ENCODE measurements at places on chromosomes 4 and X.

GRCh38 chr4:121711263-121712000 is 14.7 kb upstream of the ANXA5 start:
- DNase-seq, result peak; percentile 47

DNA sequence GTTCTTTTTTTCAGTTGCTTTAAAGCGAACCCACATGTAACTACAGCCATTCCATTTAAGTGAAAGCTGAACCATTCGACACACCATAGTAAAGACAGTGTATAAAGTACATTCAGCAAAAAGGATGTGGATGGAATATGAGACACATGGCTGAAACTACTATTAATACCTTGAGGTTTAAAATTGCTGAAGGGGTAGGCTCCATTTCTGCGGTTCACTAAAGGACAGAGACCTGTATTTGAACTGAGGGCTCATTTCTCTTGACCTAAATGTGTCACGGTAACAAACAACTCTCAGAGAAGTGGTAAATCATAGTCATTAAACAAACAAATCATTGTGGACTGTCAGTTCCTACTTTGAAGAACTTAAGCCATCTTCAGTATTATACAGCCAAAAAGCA is 1085.6 kb upstream of the TENM3 start:
- DNase-seq, result no peak

DNA sequence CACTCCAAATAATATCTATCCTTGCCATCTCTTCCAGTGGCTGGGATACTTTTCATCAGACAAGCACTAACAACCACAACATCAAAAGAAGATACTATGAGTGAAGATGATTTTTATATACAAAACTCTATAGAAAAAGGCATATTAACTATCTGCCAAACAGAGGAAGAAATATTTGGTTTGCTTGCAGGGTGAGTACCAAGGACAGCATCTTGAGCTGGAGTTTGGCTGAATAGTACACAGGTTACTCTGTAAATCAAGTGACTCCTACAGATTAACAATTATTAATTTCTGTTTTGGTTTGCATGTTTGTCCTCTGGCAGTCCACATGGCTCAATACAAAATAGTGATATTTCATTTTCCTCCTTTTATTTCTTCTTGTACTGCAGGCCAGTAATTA is 248.0 kb downstream of the RBMX2 start:
- DNase-seq, result no peak

DNA sequence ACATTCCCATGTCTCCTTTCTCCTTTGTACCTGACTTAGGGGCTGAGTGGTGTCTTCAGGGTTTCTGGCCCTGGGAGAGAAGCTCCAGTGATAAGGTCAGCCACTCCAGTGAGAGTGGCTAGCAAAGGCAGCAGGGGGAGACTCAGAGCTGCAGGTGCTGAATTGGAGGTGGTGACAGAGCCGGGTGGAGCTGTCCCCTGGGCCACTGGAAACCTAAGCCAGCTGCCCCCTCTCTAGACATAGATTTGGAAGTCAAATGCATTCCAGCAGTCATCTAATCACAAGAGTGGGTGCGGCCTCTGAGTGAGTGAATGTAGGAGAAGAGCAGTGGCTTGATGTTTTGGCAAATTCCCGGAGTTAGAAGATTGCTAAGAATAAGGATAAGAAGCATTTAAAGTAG is 28.5 kb downstream of the TRIM2 start:
- no peak for DNase-seq

GRCh38 chr4:71052034-71052433 is 58.6 kb downstream of the DCK start:
- DNase-seq, result no peak

- DNase-seq, result no peak
Observed at GRCh38 chr4:124279741-124280140, 432.8 kb downstream of the ANKRD50 start.

- DNase-seq, result no peak
Observed at GRCh38 chr4:38046727-38047489, 86.7 kb downstream of the PTTG2 start.

DNA sequence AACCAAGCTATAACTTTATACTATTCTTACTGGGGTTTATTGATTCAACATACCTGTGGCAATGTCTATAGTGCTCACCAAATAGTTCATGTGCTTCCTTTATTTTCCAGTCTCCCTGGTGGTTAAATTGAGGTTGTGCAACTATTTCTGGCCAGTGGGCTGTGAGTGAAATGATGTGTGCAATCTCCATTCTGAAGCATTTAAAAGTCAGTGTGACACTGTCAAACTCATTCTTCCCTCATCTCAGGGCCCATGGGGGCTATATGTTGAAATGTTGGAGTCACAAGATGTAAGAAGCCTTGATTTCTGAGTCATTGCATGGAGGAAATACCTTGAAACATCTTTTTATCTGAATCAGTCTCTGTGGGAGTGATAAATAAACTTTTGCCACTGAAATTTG is 414.3 kb upstream of the RPS6KA3 start:
- DNase-seq, result no peak

DNA sequence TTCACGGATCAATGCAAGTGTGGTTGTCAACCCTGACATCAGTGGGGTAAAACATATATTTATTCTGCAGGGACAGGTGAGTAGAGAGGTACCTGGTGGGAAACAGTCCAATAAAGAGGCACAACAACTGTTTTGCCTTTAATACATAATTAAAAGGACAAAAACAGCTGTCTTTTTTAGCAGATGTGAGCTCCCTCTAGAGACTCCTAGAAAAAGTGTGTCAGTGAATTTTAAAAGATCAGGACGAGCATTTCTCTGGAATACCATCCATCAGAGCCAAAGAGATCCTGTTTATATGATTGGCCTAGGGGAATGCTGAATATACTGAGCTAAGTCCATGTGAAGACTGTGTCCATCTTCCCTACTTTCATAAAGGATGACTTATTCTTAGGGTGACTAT is 58.3 kb downstream of the TMEM144 start:
- DNase-seq, result no peak

DNA sequence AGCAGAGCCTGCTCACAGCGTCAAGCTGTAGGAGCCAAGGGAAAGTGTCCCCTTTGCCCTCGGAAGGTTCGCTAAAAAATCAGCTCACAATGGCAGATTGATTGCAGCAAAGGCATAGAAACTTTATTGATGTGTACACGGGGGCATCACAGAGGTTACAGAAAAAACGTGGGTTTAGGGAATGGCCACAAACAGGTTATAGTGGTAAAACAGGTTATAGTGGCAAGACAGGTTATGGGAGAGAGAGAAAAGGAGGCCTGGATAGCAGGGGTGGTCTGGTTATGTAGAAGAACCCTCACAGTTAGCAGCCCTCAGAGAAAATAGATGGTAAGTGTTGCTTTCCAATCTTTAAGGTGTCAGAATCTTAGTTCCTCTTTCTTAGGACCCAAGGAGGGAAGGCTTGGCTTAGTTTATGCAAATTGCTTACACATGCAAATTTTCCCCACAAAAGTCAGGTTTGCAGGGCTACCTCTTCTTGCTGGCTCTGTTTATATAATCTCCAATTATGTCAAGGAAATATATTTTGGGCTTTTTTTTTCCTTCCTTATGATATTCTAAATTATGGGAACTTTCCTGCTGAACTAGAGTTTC is 113.7 kb downstream of the BMP15 start:
- no peak for DNase-seq

- no peak for DNase-seq
Observed at GRCh38 chrX:105646592-105647372, 175.6 kb upstream of the NRK start.

DNA sequence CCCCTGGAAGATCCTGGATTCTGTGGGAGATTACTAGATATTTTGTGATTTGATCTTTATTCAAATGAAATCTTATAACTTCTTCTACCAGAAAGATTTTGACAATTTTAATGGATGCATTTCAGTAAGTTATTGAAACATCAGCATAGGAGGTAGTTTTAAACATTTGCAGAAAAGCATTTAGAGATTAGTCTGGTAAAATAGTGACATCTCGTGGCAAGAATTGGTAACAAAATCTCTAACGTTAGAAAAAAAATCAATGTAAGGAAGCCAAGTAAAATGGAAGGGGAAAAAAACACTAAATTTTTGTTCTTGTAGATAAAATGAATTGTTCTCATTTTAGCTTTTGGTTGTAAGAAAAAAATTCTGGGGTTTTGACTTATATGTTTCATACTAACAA is 73.3 kb downstream of the TASL start:
- DNase-seq, result no peak

GRCh38 chr4:144181391-144181790 is 40.9 kb upstream of the GYPA start:
- DNase-seq, result no peak

GRCh38 chr4:40990899-40991265 is 223.5 kb downstream of the APBB2 start:
- no peak for DNase-seq

DNA sequence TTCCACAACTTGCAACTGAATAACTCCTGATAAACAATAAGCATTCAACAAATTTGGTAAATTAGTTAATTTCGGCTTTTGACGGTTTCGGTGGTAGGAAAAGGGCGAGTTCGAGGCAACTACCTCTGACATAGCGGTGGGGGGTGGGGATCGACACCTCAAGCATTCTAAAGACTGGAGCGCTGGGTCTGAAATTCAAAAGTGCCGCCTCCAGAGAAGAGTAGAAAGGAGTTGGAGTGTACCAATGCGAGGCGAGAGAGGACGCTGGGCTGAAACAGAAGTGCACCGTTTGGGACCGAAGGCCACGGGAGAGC is 725 bp downstream of the SMC1A start:
- DNase-seq, result no peak

- peak; percentile 21 for DNase-seq
Observed at GRCh38 chrX:102651242-102652011, at the start of gene GPRASP1. TSS of gene GPRASP1 (plus strand) at chrX:102651483. CDS start at chrX:102653914, 2,431 bp downstream.

DNA sequence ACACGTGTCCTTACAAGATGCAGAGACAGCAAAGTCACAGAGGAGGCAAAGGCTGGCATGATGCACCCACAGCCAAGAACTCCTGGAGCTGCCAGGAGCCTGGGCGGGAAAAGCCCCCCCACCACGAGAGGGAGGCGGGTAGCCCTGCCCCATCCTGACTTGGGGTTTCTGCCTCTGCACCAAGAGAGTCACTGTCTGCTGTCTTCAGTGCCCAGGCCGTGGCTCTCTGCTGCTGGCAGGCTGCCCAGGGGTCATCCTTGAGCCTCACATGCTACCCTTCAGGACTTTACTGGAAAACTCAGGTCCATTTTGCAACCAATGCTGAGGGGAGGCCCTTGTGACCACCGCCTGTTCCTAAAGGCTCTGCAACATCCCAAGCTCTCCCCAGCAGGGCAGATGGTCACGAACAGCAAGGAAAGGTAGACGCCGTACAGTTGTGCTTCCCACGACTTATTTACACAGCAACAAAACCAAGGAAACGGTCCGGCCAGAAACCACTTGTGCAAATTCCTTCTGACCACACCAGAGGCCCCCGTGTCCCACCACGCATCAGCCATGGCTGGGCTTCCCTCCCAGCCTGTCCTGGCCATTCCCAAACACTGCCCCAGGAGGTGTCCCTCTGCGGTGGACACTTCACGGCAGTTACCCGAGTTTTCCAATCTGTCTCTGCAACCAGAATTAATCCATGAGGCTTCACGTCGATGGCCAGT is 56.9 kb downstream of the ACOX3 start:
- DNase-seq, result no peak

DNA sequence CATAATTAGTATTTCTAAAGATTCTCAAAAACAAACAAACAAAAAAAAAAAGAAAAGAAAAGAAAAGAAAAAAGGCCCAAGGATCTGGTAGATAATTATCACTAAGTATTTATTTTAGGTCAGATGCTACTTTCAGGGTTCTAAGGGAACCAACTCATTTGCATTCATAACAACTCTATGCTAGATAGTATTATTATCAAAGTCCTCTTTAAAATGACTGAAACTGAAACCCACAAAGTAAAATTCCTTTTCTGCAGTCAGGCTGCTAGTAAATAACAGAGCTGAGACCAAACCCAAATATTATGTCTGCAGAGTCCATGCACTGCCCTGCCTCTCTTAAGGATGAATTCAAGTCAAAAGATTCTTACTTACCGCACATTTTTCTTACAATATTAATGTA is 38.3 kb upstream of the MAPK10 start:
- no peak for DNase-seq

- no peak for DNase-seq
Observed at GRCh38 chr4:125481334-125482045, 166.7 kb downstream of the FAT4 start.

GRCh38 chr4:12173496-12173895 is 744.8 kb upstream of the HS3ST1 start:
- DNase-seq, result no peak

DNA sequence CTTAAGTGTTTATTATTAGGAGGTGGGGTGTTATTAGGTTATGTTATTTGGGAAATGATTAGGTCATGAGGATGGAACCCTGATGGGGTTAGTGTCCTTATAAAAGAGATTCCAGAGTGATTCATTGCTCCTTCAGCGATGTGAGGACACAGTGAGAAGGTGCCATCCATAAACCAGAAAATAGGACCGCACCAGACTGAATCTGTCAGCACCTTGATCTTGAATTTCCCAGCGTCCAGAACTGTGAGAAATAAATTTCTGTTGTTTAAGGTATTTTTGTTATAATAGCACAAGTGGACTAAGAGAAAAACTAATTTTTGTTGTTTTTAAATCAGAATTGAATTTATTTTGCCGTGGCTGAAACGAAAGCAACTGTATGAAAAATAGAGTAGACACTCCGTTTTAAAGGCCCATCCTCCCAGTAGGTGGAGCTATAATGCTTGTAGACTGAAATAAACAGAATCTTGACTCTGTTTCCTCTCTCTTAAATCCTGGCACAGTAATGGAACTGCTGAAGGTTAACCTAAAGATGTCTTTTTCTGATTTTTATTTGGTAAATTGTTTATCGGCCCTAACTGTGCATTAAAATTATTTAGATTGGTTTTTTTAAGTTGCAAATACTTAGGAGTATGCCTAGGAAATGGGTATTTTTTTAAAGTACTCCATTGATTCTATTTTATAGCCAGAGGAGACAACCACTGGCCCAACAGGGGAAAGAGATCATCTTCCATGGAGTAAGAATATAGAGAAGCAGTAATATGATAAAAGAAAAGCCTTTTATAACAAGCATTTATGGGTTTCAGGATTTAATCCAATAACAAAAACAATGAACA is 133.2 kb upstream of the ADAMTS3 start:
- no peak for DNase-seq

DNA sequence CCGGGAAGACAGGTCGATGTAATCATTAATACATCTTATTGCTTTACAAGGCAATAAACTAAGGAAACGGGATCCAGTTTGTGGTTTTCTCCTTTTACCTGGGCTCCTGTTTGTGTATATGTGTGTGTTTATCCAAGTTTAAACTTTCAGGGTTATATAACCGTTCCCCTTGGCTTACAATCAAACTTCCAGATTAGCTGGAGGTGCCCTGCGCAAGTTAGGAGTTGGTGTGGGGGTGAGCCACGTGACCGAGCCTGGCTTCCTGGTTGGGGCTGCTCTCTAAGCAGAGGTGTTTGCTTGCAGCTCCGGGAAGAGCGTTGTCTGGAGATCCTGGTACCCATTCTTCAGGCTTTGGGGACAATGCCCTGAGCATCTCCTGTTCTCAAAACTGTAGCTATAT is 129.2 kb downstream of the FHDC1 start:
- no peak for DNase-seq

DNA sequence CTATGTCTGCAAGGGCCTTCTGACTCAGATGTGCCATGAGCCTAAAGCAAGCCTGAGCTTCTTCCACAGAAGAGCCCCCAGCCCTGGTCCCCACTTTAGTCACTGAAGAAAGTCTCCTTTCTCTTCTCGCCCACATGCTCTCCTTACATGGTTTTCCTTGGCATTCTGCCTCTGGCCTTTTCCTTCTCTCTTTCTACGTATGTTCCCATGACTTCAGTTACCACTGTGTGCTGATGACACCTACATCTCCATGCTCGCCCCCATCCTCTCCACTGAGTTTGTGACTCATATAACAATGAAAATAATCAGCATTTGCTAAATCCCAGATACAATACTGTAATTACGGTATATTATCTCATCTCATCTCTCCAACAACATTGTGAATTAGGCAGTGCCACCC is 149.3 kb downstream of the AMMECR1 start:
- no peak for DNase-seq

GRCh38 chr4:88185906-88186305 is 27.5 kb upstream of the ABCG2 start:
- no peak for DNase-seq

Data from progenitor cell of endocrine pancreas (in vitro differentiated cells).